ENCODE measurements at places on chromosomes 3 and 15.

- DNase-seq = no peak
Observed at GRCh38 chr3:69738859-69739203, 433 bp upstream of the MITF start.

GRCh38 chr15:27683121-27683520 lies 416.0 kb downstream of the OCA2 start:
- no peak for DNase-seq

DNA sequence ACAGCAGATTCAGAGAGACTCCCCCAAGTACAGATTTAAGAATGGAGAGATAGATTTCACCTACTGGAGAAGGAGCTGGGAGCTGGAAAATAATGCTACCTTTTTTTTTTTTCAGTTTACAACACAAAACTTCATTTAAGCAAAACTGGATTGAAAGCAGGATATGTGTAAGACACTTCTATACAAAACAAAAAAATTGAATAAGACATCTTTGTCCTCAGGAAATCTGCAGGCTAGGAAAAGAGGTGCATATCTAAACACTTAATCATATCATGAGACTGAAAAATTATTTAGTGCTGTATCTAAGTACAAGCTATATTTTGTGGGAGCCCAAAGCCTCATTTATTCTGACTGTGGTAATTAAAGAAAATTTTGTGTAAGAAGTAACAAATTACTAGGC lies 516.1 kb downstream of the ZIC1 start:
- DNase-seq = no peak

DNA sequence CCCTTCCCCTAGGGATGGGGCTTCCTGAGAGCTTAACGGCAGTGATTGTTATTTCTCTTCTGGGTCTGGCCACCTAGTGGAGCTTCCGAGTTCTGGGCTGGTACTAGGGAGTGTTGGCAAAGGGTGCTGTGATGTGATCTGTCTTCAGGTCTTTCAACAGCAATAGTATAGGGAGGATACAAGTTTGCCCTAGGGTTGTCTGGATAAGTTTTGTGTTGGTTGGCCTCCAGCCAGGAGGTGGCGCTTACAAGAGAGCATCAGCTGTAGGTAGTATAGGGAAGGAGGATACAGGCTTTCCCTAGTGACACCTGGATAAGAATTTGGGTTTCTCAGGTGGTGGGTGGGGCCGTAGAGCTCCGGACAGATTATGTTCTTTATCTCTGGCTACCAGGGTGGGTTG lies 19.2 kb upstream of the CPOX start:
- no peak for DNase-seq

- peak; percentile 66 for DNase-seq
Observed at GRCh38 chr3:48232734-48233133, 8.2 kb upstream of the ZNF589 start.

GRCh38 chr3:173538410-173538809 lies 140.9 kb downstream of the NLGN1 start:
- no peak for DNase-seq

GRCh38 chr15:89627256-89627970 lies 27.9 kb downstream of the KIF7 start:
- DNase-seq = no peak
